Posterior vena cava (tissue), 2 donors: ENCODE measurements at places on chromosomes 13 and 19. TPM values are rescaled to one million over a fixed set of nuclear protein-coding genes. Genes with fewer than 3 reads are reported as not detected.

The LMTK3 gene
- 0.57 TPM for total RNA-seq

The ATP4A gene
- not detected for total RNA-seq

- no peak for DNase-seq
Measured at GRCh38 chr19:8664671-8665057, 33.9 kb downstream of the ACTL9 start.

DNA sequence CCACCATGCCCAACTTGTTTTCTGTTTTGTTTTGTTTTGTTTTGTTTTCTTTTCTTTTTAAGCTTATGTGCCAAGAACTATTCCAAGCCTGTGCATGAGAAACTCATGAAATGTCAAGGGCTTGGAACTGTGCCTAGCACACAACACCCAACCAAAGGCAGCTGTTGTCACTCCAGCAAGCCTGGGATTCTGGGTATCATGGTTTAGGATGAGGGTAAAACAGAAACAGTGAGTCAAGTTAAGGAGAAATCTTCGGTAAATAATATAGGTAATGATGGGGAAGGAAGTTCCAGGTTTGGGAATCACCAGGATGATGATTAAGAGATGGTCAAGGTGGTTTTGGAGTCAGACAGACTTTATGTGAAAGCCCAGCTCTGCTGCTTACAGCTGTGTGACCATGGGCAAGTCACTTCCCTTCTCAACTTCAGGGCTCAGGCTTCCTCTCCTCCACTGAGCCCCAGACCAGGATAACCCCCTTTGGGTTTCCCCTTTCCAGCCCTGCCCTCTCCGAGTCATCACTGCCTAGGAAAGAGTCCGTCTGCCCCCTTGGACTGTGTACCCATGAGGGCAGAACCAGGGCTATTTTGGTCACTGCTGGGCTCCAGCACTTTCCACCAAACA is 5.0 kb downstream of the PVR start:
- DNase-seq, result peak; percentile 46

- DNase-seq, result no peak
Measured at GRCh38 chr13:46184277-46184699, 2.3 kb upstream of the LCP1 start.

- DNase-seq, result no peak
Measured at GRCh38 chr13:78032132-78032531, 113.5 kb upstream of the EDNRB start.

- no peak for DNase-seq
Measured at GRCh38 chr19:2387367-2388288, 27.6 kb downstream of the TMPRSS9 start.
